T follicular helper cell (primary cell): ENCODE measurements at places on chromosomes 4 and X.

- DNase-seq: no peak
Observed at GRCh38 chrX:141375011-141375760, 132.9 kb upstream of the SPANXC start.

GRCh38 chrX:9562851-9563250, 98.0 kb downstream of the TBL1X start:
- no peak for DNase-seq

GRCh38 chr4:48311896-48312295, 29.4 kb upstream of the SLAIN2 start:
- DNase-seq: no peak

GRCh38 chr4:24802648-24803047, 7.3 kb downstream of the SOD3 start:
- no peak for DNase-seq

GRCh38 chrX:74277846-74278245, 26.1 kb upstream of the ZCCHC13 start:
- no peak for DNase-seq

DNA sequence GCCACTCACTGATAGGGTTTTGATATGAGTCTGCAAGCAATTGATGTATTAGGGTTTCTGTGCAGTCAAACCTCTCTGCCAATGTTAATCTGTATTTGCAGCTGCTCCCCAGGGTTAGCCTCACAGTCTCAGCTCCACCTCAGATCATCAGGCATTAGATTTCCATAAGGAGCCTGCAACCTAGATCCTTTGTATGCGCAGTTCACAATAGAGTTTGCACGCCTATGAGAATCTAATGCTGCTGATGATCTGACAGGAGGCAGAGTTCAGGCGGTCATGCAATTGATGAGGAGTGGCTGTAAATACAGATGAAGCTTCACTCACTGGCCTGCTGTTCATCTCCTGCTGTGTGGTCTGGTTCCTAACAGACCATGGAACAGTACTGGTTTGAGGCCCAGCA, 280.6 kb downstream of the PAPSS1 start:
- no peak for DNase-seq

DNA sequence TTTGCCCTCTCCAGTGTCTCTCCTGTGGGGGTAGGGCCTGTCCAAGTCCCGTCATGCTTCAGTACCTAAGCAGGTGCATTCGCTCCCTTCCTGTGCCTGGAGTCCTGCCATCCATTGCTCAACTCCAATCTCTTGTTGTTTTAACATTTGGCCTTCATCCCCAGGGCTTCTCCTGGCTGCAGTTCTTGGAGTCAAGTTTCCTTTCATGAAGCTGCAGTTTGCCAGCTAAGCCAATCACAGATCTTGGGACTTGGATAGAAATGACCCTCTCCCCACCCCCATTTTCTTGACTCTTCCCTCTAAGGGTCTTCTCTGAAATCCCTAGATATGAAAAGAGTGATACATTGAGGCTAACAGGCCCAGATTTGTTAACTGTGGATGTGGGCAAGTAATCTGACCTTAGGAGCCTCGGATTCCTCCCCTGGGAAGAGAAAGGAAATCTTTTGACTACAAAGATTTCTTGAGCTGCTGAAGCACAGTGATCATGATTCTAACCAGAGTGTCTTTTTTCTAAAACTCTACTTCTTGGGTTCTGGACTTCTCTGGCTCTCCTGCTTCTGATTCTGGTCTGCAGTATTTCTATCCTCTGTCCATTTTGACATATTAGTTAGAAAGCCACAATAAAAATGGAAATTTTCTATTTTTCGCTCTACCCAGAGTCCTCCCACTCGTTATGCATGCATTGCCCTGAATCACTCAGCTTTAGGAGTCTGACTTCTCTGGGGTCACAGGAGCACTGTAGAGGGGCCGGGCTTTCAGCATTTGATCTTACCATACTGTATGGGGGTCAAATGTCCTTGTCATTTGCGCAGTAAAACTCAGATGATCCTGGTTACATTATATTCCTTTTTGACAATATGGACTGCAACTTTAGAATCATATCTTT, 61.0 kb downstream of the CHRNA9 start:
- no peak for DNase-seq

- DNase-seq: no peak
Observed at GRCh38 chr4:2068566-2068965, 9.4 kb downstream of the NAT8L start.

DNA sequence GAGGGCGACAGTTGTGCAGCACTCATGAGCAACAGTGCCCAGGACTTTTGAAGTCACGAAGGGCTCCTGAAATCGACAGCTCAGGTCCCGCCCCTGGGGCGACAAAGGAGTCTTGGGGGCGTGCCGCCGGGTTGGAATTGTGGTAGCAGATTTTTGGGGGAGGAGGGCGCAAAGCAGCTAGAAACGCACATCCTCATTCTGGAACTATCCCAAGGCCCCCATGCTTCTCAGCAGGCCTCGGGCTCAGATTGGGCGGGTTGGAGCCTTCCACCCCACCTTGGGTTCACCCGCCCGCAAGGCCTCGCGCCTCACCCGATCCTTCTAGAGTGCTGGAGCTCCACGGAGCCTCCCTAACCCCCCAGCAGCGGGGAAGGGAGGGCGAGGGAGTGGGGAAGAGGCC, 85.5 kb downstream of the HPRT1 start:
- no peak for DNase-seq

DNA sequence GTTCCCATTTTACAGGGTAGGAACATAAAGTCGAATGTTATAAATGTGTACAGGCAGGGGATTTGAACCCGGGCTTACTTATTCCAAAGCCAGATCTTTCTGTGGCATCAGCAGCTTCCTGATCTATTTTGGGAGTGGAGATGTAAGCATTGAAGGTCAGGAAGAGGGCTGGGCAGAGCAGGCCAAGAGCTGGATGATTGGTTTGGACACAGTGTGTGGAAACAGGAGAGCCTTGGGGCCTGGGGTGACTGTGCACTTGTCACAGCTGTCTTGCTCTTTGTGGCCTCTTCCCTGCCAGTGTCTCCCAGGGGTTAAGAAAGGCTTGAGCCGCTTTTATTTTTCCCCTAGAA, 127.9 kb upstream of the ENPP6 start:
- DNase-seq: no peak

- no peak for DNase-seq
Observed at GRCh38 chr4:17898553-17899055, 87.8 kb downstream of the NCAPG start.

DNA sequence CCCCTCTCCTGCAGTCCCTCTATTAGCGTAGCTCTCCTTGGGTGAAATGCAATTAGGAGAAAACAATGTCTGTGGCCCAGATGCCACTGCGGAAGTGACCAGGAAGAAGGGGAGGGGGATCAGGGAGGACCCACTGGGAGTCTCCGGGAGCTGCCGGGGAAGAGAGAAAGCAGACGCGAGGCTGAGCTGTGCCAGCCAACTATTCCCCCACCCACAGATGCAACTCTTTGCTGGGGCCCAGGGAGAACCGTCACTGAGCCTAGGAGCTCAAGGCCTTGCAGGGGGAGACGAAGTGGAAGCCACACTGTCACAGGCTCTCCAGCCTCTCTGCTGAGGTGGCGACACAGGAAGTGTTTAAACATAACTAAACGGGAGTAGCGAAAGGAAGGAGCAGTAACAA, 149.2 kb downstream of the BCOR start:
- no peak for DNase-seq

DNA sequence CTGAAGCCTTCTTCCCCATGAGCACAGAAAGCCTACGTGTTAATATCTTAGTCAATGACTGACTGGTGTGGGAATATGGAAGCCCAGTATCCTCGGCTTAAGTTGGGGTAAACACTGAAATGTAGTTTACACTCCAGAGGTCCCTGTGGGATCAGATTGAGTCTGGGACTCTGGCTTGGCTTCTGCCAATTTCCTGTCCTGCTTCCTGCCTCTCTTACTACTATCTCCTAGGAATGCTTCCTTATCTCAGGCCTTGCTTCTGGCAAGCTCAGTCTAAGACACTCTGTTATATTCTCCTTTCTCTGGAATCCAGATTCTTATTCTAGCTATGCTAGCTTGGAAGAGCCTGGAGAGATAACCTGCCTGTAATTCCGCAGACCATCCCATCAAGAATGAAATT, 174.0 kb upstream of the LDB2 start:
- DNase-seq: no peak

GRCh38 chr4:82639971-82640370, 78.2 kb upstream of the TMEM150C start:
- DNase-seq: no peak

- DNase-seq: no peak
Observed at GRCh38 chr4:127352220-127353113, 280.3 kb upstream of the INTU start.

GRCh38 chr4:23822181-23822580, 67.7 kb downstream of the PPARGC1A start:
- no peak for DNase-seq

- no peak for DNase-seq
Observed at GRCh38 chrX:40542208-40542607, 38.6 kb upstream of the ATP6AP2 start.

GRCh38 chr4:57127361-57127760, 17.2 kb upstream of the IGFBP7 start:
- DNase-seq: no peak

DNA sequence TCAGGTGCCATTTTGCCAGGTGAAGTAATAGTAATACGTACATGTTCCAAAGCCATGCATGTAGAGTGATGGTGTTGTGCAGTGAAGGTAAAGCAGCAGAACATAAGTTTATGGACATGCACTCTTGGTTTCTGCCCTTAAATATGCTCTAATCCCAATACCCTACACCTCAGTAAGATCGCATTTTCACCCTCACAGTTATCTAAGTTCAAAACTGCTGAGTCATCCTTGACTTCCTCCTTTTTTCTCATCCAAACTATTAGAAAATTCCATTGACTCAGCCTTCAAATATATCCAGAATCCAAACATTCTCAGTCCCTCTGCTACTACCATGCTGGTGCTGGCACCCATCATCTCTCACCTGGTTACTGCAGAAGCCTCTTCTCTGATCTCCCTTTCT, 652.9 kb upstream of the IGFBP7 start:
- DNase-seq: no peak

GRCh38 chr4:70667740-70668535, 1.6 kb upstream of the JCHAIN start:
- DNase-seq: no peak

DNA sequence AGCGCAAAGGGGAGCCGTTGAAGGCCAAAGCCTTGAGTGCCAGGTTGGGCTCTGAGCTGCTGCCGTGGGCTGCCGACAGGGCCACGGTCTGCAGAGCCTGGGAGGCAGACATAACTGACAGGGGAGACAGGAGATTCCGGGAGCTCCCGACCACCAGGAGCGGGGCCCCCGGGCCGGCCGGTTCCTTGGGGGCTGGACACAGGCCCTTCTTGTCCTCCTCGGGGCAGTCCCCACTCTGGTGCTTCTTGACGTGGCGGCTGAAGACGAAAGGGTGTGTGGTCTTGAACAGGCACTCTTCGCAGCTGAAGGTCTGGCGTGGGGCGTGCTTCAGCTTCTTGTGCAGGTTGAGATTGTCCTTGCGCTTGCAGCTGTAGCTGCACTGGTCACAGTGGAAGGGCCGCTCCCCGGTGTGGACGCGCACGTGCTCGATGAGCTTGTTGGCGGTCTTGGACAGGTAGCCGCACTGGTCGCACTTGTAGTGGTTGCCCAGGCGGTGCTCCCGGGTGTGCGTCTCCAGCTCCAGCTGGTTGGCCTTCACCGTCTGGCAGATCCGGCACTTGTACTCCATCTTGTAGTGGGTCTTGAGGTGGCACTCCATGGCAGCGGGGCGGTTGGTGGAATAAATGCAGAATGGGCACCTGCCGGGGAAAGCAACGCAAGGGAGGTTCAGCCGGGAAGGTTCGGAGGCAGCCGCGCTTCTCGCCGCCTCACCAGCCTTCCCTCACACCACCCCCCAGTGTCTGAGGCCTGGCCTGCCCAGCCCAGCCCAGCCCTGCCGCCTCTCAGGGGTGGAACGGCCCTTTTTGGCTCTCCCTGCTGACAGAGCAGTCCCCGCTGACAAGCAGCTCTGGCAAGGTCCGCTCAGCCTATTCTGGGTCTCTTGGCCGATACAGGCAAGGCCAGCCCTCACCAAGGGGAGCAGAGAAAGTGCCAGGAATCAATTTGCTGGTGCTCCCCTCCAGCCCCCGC, 81.3 kb downstream of the C4orf51 start:
- no peak for DNase-seq

DNA sequence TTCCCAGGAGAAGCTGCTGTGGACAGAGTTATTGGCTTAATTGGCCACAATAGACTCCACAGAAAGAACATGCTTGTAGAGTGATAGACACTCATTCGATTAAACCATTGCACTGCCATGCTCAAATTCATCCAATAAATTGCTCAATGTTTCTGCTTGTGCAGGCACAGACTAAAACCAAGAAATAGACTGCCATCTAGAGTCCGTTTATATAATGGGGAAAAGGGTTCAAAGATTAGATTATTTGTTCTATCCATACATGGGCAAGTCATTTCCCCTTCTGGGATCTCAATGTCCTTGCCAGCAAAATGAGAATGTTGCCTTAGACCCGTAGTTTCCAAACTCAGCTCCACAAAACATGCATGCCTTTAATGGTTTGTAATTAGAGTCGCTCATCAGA, 8.7 kb downstream of the SMIM10 start:
- no peak for DNase-seq

- DNase-seq: no peak
Observed at GRCh38 chr4:152172146-152172545, 363.7 kb downstream of the FBXW7 start.

- DNase-seq: no peak
Observed at GRCh38 chr4:10808591-10808990, 124.0 kb upstream of the CLNK start.

GRCh38 chrX:48663241-48663640, 20.4 kb upstream of the WAS start:
- DNase-seq: no peak

DNA sequence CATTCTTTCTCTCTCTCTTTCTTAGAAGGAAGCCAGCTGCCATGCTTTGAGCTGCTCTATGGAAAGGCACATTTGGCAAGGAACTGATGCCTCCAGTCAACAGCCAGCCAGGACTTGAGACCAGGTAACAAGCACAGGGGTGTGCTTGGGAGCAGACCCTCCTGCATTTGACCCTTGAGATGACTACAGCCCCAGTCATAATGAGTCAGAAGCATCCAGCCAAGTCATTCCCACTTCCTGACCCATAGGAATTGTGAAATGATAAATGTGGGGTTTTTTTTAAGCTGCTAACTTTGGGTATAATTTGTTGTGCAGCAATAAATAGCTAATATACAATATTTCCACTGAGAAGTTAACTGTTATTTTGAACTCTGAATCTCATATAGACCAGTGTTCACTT, 446.9 kb downstream of the GRXCR1 start:
- no peak for DNase-seq

- no peak for DNase-seq
Observed at GRCh38 chr4:109875106-109875505, 27.2 kb downstream of the LRIT3 start.

GRCh38 chr4:54230484-54231418, 1.7 kb downstream of the PDGFRA start:
- no peak for DNase-seq

DNA sequence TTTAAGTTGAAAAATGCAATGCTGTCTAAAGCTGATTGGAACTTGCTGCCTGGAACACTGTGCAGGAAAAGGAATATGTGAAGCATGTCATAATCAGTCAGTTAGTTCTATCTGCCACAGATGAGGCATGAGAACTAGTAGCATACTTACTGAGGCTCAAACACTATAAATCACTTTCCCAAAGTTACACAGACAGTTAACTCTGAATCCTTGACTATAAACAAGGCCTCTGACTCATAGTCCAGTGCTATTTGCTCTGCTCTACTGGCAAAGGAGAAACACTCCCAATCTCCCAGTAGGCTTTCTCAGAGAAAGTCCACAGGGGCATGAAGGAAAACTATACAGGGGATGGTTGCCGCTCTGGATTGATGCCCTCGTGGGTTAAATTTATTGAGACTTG, 2078.4 kb upstream of the TENM3 start:
- DNase-seq: no peak

GRCh38 chr4:64584981-64585557, 175.8 kb upstream of the TECRL start:
- no peak for DNase-seq
